ENCODE measurements at places on chromosomes 4 and X.

GRCh38 chr4:38090455-38091246 is 130.5 kb downstream of the PTTG2 start:
- DNase-seq: no peak

GRCh38 chr4:30620711-30621110 is 99.5 kb upstream of the PCDH7 start:
- no peak for DNase-seq

DNA sequence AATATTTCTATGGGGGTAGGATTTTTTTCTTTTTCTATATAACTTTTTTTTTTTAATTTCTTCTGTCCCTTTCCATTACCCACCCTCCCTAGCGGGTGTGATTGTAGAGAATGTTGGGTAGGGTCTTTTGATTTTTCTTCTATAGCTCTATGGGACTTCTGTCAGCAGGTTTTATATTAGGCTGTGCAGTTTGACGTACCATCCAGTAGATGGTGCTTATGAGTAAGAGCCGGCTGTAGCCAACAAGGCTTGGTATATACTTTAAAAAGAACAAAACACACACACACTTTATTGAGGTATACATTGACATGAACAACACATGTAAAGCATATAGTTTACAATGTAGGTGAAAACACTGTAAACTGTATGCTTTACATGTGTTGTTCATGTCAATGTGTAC is 247.9 kb upstream of the POF1B start:
- no peak for DNase-seq

GRCh38 chr4:147548256-147548655 is 67.4 kb downstream of the EDNRA start:
- no peak for DNase-seq

- no peak for DNase-seq
Measured at GRCh38 chrX:85052636-85053343, 49.1 kb downstream of the APOOL start.

DNA sequence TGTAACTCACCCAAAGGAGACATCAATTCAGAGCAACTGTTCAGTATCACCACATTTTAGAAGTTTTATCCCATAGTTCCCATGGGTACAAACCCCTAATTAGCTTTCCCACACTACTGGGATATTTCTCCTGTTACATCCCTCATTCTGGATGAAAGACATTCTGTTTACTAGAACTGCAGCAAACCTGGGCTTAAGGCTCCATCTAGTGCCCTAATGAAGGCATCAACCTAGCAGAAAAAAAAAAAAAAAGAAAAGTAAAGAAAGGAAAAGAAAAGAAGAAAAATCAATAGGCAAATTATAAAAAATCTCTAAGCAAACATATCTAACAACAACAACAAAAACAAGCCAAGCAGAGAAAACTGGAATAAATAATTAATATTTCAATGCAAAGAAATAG is 133.7 kb upstream of the CPXCR1 start:
- DNase-seq: no peak

DNA sequence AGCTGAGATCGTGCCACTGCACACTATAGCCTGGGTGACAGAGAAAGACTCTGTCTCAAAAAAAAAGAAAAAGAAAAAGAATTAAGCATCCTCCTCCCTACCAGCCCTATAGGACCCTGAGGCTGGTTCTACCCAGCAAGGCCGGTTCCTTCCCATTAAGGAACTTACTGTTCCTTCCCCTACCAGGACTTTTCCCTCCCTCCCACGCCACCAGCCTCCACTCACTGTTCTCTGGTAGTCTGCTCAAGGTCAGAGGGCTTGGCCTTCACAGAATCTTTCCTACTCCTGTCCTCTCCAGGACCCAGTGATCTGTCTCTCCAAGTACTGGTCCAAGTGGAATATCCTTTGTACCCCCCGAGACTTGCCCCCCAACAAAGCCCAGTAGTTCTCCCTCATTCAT is 1.4 kb downstream of the GRIPAP1 start:
- no peak for DNase-seq

DNA sequence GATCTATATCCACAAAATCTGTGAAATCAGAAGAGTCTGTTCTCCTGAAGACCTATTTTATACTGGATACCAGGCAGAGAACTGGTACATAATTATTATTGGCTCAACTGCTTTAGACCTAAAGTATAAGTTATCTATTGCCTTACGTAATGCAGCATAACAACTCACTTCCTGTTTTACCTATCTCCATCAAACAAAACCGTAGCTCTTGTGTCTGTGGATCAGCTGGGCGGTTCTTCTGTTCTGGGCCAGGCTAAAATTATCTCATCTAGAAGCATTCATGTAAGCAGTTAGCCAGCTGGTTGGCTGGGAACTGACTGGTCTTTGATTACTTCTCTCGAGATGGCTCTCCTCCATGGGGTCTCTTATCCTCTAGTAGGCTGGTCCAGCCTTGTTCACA is 57.8 kb downstream of the PPP1R2C start:
- DNase-seq: no peak

DNA sequence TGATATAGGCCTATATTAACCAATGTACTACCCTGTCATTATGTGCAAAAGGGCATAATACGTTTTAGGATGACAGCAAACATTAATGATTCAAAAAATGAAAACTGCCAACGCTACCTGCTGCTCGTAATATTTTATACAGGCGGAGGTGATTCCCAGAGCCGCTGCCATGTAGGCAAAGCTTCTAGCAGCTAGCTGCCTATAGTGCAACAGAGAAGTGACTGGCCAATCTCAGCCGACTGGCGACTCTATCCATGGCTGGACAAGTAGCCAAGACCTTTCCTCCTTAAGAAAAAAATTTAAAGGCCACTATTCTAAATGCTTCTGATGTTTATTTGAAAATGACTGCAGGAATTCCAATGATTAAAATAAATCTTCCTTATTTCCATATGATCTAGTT is 1.9 kb downstream of the PPARGC1A start:
- DNase-seq: no peak

DNA sequence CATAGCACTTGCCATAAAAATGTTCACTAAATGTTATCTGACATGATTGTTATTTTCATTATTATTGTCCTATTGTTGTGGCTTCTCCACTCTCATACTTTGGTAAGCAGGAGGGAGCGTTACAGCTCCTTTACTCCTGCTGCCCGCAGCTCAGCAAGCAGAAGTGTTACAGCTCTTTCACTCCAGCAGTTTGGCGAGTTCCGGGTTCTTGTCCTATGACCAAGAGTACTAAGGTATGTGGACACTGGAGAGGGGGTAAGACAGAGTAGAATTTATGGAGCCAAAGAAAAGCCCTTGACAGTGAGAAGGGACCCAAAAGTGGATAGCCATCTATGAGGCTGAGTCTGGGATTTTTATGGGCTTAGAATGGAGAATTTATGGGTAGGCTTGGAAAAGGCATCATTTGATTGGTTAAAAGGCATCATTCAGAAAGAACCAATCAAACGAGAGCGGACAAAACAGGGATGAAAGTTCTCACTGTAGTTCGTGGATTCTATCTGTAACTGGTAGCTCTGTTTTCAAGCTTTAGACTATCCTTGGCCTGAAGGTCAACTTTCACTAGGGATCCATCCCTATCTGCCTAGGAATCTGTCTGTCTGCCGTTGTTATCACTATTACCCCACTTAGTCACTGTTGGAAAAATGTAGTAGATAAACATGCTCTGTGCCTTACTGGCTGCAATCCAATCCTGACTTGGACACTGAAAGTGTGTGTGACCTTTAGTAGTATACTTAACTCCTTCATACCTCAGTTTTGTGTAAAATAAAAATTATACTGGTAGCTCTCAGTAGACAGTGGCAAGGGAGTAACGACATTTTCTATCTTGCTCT is 545.6 kb upstream of the LCORL start:
- DNase-seq: no peak

- DNase-seq: no peak
Measured at GRCh38 chr4:90495211-90495610, 368.0 kb downstream of the CCSER1 start.

DNA sequence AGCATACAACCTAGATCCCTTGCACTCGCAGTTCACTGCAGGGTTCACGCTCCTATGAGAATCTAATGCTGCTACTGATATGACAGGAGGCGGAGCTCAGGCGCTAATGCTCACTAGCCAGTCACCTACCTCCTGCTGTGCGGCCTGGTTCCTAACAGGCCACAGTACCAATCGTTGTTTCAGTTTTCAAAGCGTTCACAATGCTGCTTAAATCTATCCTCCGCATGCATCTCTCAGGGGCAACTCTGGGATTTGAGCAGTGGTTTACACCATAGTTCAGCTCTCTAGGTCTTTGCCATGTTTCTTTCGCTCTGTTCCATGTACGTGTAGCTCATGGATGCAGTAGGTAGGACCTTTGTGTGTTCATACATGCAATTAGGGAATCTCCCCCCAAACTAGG is 47.2 kb downstream of the CLOCK start:
- no peak for DNase-seq

DNA sequence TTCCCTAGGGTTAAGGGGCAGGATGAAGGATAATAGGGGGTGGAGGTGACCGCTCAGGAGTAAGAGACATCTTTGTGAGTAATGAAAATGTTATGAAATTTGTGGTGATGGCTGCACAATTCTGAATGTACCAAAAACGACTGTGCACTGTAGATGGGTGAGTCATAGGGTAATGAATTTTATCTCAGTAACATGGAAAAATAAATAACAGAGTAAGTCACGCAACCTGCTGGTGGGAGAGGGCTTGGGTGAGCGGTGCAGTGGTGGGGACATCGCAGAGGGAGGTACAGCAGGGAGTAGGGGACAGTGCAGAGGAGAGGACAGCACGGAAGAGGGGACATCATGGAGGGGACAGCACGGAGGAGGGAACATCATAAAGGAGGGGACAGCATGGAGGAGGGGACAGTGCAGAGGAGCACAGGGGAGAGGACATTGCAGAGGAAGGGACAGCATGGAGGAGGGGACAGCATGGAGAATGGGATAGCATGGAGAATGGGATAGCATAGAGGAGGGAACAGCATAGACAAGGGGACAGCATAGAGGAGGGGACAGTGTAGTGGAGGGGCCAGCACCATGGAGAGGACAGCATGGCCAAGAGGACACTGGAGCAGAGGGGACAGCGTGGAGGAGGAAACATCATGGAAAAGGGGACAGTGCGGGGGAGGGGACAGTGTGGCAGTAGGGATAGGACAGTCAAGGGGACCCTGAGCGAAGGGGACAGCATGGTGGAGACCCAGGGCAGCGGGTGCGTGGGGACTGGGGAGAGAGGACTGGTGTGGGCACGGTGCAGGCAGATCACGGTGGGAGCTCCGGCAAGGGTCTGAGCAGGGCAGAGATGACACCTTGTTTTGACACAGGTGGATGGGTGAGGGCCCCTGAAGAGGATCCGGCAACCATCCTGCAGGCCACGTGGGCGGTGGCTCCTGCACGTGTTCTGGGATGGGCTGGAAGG is 68.5 kb upstream of the MXD4 start:
- no peak for DNase-seq

DNA sequence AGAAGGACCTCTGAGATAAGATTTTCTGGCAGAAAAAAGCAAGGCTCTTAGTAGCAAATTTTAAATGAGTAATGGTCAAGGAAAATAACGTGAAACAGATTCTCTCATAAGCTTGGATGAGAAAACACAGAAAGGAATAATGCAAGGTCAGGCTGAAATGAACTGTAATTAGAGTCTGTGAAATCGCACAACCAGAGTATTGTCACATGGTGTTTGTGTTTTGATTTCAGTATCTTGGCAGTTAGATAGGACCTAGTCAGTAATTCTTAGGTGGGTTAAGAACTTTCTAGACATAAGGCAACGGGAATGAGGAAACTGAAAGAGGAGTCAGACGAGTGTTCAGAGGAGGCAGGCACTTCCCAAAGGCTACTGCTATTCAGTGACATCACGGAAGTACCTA is 34.6 kb downstream of the LIMCH1 start:
- DNase-seq: no peak

DNA sequence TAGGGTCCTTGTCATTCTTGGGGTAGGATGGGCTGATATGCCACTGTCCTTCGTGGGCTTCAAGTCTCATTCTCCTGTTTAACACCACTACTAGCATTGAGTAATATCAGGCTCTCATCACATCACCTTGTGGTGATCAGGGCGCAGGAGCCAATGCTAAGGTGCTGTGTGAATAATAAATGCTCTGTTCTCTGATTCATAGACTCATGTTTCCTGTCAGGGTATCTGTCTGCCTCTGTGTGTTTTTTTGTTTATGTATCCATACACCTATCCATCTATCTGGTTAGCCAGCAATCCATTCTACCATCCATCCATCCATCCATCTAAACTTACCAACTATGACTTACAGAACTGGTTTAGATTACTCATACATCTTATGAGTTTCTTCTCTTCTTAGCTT is 525.1 kb upstream of the ATOH1 start:
- no peak for DNase-seq

- no peak for DNase-seq
Measured at GRCh38 chr4:184911310-184911709, 85.5 kb upstream of the ACSL1 start.

GRCh38 chrX:77938083-77938680 is 27.7 kb downstream of the ATP7A start:
- no peak for DNase-seq

- no peak for DNase-seq
Measured at GRCh38 chrX:10482261-10482660, 138.1 kb downstream of the MID1 start.

DNA sequence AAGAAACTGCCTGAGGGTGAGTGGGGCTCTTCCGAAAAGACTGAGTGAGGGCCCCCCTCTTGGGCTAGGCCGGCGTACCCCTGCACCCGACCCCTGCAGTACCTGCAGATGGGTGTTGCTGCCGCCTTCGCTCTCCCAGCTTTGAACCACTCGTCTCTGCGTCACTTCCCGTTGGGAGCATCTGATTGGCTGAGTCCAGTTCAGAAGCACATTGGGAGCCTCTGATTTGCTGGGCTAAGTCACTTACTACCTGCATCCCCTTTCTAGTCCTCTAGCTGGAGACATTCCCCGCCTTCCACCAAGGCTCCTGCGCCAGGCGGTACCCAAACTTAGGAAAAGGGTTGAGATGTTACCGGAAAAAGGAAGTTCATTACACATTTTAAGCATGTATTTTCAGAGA is 20.4 kb upstream of the WWC2 start:
- DNase-seq: no peak

- DNase-seq: no peak
Measured at GRCh38 chr4:102392033-102392744, 46.9 kb upstream of the SLC39A8 start.

GRCh38 chr4:129014566-129015509 is 78.5 kb downstream of the SCLT1 start:
- no peak for DNase-seq

- no peak for DNase-seq
Measured at GRCh38 chr4:168796362-168797106, 213.5 kb downstream of the CBR4 start.

Measured in CD4-positive, alpha-beta T cell treated with Interleukin-15 for 4 hours (primary cell).